ENCODE measurements at places on chromosomes 3 and 15.
A peak's percentile ranks its signal among the peaks of the same experiment; 100 is the strongest.

DNA sequence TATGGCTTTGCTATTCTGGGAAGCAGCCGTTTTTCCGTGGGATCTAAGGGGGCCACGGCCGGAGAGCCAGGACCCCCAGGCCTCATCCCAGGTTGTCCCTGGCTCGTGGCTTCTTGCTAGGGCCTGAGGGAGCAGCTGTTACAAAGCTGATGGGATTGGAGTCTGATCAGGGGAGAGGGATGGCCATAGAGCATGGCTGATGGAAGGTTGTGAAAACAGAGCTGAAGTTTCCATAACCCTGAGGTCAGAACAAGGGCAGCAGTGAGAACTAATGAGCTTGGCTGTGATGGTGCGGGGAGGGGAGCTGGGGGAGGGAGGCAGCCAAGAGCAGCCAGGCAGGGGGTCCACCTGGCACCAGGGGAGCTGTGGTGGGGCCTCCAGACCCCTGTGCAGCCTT, 63.0 kb downstream of the LINGO1 start:
- no peak for DNase-seq

- no peak for DNase-seq
Observed at GRCh38 chr15:65175511-65175910, 9.6 kb downstream of the CLPX start.

DNA sequence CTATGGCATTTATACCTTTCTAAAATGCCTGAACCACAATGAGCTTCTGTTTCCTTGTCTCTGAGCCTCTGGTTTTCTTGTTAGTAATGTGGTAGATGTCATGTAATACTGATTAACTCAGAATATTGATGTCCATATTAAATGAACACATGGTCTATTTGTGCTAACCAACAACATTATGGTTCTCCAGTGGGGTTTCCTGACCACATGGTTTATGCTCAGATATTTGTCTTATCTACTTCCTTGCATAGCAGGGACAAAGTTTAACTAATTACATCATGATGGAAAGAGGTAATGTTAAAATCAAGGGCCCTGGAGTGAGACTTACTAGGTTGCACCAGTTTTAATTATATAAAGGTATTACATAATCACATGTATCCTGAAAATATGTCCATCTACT, 62.6 kb upstream of the SCN10A start:
- DNase-seq: no peak

DNA sequence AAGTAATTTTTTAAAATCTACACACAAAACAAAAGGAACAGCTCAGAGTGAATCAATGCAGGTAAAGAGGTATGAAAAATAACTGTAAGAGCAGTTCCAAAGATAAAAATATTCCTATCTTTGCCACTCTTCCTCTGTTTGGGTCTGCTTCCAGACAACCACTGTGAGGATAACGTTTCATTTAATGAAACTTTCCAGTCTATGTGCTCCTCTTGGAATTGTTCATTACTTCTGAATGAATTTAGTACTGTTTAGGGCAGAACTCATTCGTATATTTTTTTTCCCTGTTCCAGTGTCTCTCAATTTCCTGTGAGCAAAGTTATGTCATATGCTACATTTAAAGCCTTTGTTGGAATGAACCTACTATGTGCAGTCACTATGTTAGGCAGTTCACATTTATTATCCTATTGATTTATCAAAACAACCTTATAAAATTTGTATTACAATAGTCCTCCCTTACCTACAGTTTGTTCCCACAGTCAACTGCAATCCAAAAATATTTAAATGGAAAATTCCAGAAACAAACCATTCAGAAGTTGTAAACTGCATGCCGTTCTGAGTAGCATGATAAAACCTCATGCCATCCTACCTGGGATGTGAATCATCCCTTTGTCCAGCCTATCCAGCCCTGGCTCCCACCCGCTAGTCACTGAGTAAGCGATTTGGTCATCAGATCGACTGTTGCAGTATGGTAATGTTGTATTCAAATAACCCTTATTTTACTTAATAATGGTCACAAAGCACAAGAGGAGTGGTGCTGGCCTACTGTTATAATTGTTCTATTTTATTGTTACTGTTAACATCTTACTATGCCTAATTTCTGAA, 98.1 kb downstream of the TMCC1 start:
- no peak for DNase-seq

DNA sequence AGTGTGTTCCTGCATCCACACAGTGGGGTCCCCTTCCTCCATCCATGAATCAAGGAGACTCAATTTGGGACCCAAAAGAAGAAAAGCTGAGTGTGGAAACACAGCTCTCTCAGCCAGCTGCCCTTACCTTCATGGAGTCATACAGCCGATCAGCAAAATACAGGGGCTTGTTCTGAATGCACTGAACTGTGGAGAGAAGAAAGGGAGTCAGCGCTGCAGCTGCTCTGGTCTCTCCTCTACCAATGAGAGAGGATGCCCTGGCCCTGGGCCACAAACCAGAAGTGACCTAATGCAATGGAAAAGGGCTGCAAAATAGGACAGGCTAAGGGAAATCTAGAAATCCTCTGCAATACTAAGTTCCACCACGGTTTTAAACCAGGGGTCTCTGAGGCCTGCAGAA, 46.7 kb downstream of the ANXA2 start:
- no peak for DNase-seq

DNA sequence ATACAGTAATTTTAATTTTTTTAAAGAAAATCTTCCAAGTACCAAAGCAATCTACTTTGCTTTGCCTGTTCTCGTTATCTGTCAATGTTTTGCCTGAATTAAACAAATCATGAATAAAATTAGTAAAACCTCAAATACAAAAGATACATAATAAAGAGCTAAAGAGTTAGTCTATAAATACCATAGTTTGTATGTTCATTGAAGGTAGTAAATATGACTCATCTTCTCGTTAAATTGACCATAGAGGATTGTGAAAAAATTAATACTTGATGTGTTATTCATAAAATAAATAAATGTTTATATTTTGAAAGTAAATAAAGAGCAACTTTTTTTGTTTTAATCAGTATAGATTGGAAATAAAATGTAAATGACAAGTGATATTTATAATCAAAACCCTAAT, 246.5 kb upstream of the PLSCR5 start:
- no peak for DNase-seq

DNA sequence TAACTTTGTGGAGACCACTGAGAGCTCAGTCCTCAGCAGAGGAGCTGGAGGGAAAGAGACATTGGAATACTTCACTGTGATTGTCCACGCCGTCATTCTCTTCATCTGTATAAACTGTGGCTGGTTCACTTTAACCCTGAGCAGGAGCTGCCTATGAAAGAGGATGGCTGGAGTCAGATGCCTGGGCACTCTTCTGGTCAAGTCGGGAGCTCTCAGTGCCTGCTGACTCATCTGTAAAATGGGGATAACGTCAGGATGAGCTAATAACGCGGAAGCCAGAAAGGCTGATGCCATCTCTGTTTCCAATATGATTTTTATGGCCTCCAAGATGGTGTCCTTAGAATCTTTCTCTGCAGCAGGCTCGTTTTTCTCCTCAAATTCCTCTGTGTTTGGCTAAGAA, 51.6 kb upstream of the MRPS22 start:
- DNase-seq: no peak

- no peak for DNase-seq
Observed at GRCh38 chr3:135348690-135349089, 553.6 kb downstream of the EPHB1 start.

GRCh38 chr3:24476871-24477656, 17.6 kb downstream of the THRB start:
- no peak for DNase-seq

DNA sequence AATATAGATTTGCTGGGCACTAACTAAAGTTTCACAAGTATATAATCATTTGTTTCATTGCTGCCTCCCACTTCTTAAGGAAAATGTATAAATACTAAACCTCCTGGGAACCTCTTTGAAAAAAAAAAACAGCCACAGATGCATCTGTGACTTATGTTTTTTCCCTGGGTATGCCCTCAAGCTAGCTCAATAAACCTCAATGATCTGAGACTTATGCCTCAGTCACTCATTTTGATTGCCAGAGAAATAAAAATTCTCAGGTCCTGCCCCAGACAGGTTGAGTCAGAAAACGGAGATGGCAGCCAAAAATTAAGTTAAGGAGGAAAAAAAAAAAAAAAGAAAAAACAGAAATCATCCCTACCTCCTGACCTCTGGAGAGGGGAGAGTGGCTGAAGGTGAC, 22.1 kb downstream of the ILDR1 start:
- no peak for DNase-seq

- DNase-seq: no peak
Observed at GRCh38 chr3:4334548-4334947, 31.4 kb downstream of the SETMAR start.

DNA sequence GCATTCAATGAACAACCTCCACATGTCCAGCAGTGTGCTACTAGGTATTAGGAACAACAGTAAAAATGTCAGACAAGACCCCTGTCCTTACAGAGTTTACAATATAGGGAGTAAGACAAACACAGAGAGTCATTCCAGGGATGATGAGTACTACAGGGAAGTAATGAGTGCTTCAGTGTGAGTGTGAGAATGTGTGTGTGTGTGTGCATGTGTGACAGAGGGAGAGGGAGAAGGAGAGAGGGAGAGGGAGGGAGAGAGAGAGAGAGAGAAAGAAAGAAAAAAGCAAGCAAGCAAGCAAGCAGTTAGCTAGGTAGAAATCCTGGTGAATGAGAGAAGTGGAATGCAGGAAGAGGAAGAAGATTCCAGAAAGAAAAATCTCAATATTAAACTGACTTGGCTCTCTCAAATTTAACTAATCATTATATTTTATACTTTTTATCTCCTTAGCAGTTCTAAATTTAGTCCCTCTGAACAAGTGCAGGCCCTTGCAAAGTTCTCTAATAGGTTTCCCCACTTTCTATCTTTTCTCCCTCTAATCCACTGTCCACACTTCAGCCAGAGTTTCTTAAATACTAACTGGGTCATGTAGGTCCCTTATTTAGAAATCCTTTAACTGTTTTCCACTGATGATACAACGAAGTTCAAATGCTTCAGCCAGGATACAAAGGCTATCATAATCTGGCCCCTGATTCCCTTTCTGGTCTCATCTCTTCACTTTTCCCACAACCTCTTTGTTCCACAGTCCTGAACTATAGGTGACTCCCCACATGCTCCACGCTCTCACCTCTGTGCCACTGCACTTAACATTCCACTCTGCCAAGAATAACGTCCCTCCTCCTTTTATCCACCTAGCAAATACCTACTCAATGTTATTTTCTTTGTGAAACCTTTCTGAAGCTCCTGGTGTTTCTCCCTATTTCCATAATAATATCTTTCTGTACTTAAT, 10.3 kb downstream of the DCBLD2 start:
- DNase-seq: no peak

DNA sequence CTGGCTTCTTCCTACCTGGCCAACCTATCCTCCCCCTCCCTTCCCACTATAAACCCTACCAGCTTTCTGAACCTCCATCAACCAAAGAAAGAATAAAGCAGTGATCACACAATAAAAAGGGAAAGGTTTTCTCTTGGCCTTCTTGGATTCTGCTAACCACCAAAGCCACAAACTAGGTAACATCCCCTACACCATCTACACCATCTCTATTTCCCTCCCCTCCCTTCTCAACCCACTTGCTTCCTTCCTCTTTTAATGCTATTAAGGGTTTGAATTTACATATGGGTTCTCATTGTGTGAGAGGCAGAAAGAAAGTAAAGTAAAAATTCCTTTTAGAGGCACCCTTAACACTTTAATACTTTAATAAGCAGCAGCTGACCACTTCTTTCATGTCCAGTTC, 25.8 kb upstream of the RSL24D1 start:
- DNase-seq: no peak

GRCh38 chr3:184970186-184970585, 158.2 kb downstream of the VPS8 start:
- DNase-seq: no peak

GRCh38 chr3:141011997-141012262, 39.2 kb upstream of the SPSB4 start:
- no peak for DNase-seq

- peak; percentile 45 for DNase-seq
Observed at GRCh38 chr15:57160823-57161560, 215.3 kb upstream of the CGNL1 start.

GRCh38 chr3:136577791-136578190, 174.4 kb downstream of the STAG1 start:
- no peak for DNase-seq

GRCh38 chr3:136694321-136694720, 57.9 kb downstream of the STAG1 start:
- DNase-seq: no peak

DNA sequence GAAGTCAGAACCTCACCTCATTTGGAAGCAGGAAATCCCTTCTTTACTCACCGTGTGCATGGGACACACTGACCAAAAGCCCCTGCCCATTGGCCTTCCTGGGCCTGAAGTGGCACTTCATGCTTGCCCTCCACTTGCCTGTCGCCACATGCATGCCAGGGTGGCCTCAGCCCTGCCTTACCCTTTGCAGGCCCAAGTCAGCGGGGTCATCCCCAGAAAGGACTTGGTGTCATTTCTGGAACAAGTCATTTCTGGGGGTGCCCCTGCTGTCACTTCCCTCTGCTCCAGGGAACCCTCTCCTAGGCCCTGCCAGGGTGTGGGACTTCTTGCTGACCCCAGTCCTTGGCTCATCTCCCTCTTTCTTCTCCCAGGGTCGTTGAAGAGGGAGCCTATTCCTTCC, 59.9 kb upstream of the CGNL1 start:
- no peak for DNase-seq

DNA sequence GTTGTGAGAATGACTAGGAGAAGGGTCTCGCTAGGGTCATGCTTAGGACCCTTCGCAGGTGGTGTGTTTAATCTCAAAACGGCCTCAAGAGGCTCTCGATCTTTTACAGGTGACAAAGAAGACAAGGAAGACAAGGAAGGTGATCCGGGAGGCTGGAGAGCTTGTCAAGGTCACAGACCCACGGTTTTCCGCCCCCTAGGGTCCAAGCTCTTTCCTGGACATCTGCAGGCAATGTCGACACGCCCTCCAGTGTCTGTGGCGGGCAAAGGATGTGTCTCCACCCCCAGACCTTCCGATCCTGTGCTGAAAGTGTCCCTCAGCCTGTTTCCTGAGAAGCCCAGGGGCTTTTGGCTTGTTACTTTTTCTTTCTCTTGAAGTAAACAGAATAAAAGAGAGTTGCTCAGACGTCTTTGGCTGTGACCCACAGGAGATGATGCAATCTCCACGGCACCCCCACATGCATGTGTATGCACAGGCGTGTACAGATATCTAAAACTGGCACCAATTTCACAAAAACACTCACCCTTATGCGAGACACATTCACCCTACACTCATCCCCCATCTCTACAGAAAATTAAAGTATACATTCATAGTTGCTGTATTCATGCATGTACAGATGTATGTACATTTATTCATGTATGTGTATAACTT, 108.8 kb downstream of the KLF13 start:
- DNase-seq: peak; percentile 70

- DNase-seq: no peak
Observed at GRCh38 chr3:187739561-187740332, 5.5 kb downstream of the BCL6 start.

DNA sequence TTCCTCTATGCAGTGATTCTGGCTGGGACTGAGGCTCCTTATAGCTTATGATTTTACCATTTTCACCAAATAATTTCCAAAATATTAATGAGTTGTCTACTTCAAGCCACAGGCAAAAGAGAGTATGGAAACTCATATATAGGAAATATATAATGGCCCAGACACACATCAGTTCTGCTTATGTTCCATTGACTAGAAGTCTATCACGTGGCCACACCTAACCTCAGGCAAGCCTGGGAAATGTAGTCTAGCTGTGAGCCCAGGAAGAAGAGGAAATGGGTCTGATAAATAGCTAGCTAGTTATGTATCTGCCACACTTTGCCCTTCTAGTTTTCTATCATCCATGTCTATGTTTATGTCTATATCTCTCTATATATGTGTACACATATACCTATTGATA, 195.1 kb downstream of the OTOL1 start:
- no peak for DNase-seq

Measured in HTR-8/SVneo (cell line).